Activated naive CD4-positive, alpha-beta T cell treated with Interleukin-2 at 50 U/mL for 16 hours (primary cell): ENCODE measurements at places on chromosomes 13 and 19.

- DNase-seq: no peak
These were observed 19.5 kb downstream of the N4BP2L1 start for GRCh38 chr13:32408296-32409000.

DNA sequence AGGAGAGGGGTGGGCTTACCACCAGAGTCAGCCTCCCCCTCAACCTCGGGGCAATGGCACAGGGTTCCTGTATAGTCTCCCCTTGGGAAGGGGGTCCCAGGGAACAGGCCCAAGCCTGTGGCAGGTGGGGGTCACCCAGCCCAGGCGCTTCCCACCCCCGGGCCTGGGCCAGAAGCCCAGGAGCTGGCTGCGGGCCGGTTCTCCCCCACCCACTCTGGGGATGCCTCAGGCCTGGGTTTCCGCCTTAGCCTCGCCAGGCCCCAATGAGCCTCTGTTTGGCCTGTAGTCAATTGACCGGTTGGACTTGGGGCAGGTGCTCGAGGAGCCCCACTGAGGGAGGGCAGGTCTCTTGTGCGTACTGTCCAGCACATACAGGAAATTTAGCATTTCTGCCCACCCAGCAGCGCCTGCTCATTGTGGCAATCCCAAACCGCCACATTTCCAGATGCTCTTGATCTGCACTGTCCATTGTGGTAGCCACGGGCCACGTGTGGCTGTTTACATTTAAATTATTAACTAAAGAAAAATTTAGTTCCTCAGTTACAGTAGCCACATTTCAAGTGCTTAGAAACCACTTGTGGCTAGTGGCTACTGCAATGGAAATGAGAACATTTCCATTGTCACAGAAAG is 9.9 kb downstream of the LYL1 start:
- DNase-seq: no peak

- DNase-seq: no peak
These were observed 3.8 kb downstream of the KDM4B start for GRCh38 chr19:4972509-4973230.

- DNase-seq: no peak
These were observed 9.9 kb downstream of the SHKBP1 start for GRCh38 chr19:40586611-40587010.

- DNase-seq: no peak
These were observed 12.6 kb upstream of the OLFM4 start for GRCh38 chr13:53015971-53016370.

GRCh38 chr19:12639901-12640613 is 26.5 kb downstream of the MAN2B1 start:
- peak; percentile 88 for DNase-seq

- DNase-seq: no peak
These were observed 8.5 kb upstream of the SLC25A15 start for GRCh38 chr13:40780822-40781401.
